ENCODE measurements at places on chromosomes 4 and X. TPM values are rescaled to one million over a fixed set of nuclear protein-coding genes. Genes with fewer than 3 reads are reported as not detected.

DNA sequence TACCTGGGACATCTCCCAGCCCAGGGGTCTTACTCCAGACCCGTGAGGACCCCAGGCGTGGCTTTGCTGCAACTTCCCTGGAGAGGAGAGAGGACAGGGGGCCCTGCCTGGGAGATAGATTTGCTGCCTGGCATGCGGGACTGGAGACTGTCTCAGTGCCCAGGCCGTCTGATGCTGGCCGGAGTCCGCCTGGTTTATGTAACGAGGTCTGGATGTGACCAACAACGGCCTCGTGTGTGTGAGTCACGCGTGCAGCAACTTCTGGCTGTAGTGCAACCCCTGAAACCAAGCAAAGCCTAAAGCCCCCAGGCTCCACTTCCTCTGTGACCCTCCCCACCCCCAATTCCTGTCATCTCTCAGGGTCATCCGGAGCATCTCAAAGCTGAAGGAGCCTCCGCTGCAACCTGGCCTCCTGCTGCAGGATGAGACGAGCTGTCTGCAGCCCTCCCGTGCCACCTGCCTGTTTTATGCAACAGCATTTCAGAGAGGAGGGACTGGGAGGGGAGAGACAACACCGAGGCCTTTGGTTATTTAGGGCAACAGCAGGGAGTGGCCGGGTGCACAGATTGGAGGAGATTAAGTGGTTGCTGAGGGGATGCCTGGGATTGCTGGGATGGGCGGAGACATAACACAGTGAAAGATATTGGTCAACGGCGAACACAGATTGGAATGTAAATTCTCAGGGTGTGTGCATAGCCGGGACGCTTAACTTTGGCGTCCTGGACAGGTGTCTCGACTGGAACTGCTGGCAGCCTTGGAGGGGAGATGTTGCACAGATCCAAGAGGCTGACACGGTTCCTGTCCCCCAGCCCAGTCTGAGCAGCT lies 16.0 kb downstream of the XG start:
- H3K4me3 ChIP-seq = no peak overlapping the region
- H3K27ac ChIP-seq = peak overlapping the region; percentile 48
- H3K36me3 ChIP-seq = no peaks in the 10 kb centered on the region
- DNase-seq = no peak
- H3K4me1 ChIP-seq = no peaks in the 10 kb centered on the region

- no peaks in the 10 kb centered on the region for H3K4me1 ChIP-seq
- H3K27me3 ChIP-seq = no peaks in the 10 kb centered on the region
- H3K27ac ChIP-seq = peak overlapping the region; percentile 96
Observed at GRCh38 chr4:145098675-145099037, 545 bp downstream of the ABCE1 start.

CTAG2 gene
- not detected for total RNA-seq

DNA sequence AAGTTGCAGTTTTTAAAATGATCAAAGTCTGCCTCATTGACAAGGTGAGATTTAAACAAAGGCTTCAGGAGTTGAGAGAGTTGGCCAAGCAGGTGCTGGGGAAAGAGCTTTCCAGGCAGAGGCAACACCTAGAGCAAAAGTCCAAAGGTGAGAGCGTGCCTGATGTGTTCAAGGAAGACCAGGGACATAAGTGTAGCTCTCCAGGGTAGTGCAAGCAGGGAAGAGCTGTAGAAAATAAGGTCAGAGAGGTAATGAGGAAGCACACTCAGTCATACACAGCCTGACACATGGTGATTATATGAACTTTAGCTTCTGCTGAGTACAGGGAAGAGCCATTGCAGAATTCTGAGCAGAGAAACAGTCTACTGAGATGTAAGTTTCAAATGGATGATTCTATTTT lies 265.0 kb upstream of the NWD2 start:
- DNase-seq = no peak
- no peaks in the 10 kb centered on the region for H3K4me1 ChIP-seq
- H3K4me3 ChIP-seq = no peak overlapping the region
- H3K27ac ChIP-seq = no peak overlapping the region
- H3K36me3 ChIP-seq = no peaks in the 10 kb centered on the region
- H3K27me3 ChIP-seq = no peaks in the 10 kb centered on the region

All from breast epithelium (tissue), 4 donors.